Aorta (tissue), 5 donors: ENCODE measurements at places on chromosomes 5 and 9.

DNA sequence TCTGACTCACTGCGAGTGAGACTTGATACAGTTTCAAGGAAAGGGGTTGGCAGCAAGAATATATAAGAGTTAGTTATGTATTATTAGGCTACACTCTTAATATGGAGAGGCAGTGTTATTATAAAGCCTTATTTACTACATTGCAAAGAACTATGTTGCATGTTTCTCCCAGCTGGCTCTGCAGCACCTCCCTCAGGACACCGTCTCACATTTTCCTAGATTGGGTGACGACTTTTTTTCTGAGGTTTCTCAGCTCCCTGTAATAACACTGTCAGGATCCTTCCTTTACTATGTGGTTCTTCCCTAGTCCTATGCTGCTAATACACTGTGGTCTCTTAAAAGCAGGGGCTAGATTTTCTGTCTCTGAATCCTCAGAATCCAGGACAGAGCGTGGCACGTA, 153.7 kb downstream of the INSYN2B start:
- no peak for DNase-seq

DNA sequence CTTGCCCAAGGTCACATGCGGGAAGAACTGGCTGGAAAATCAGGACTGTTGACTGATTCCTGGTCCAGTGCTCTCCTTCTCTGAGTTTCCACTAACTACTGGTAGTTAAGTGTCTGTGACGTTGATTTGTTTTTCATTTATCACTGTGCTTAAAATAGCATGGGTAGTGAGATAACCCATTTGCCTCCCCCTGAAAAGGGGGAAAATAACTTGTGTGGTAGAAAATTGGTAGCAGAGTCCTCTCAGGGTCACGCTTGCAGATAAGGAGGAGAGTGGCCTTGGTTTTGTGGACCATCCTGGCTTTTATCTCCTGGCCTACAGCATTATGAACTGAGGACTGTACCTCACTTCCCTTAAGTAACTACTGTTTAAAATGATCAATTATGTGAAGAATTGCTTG, 10.9 kb downstream of the FUBP3 start:
- DNase-seq, result no peak

- no peak for DNase-seq
These were observed 270.5 kb downstream of the DMRT2 start for GRCh38 chr9:1320607-1321195.

- no peak for DNase-seq
These were observed 110.3 kb upstream of the SLIT3 start for GRCh38 chr5:169410996-169411783.

GRCh38 chr5:51188001-51188591, 195.2 kb upstream of the ISL1 start:
- DNase-seq, result no peak

GRCh38 chr9:88270413-88270812, 117.8 kb upstream of the SPIN1 start:
- DNase-seq, result no peak

DNA sequence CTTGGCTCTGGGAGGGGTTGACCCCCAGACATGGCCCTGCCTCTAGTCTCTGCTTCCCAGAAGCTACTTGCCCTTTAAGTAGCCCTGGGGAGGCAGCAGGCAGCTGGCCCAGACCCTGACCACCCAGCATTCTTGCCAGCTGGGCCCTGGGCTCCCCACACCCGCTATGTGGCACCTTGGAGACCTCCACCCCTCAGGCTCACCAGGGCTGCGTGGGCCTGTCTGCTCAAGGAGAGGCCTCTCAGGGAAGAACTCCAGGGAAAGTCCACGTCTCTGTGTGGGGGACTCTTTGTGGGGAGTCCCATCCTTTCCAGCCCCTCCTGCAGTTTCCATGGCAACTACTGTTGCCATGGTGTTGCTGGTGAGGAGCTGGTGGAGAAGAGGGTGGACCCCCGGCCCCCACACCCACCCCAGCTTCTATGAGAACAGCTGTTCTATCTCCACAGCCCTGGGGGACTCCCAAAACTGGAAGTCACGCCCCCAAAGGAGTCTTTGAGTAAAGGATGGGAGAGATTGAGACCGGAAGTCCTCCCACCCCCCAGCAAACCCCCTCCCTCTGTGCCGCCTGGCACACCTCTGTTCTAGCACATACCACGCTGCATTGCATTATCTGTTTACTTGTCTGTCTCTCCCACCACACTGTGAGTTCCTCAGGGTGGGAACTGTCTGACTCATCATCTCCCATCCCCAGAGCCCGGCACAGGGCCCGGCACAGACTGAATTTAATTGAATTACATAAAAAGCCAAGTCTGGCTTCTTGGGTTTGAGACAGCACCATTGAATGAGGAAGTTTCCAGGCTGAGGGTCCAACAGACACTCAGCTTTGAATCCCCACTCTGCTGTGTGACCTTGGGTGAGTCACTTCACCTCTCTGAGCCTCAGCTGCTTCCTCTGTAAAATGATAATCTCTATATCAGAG, 12.6 kb downstream of the DNM1 start:
- DNase-seq, result no peak

GRCh38 chr5:112689155-112689909, 48.4 kb upstream of the APC start:
- no peak for DNase-seq

DNA sequence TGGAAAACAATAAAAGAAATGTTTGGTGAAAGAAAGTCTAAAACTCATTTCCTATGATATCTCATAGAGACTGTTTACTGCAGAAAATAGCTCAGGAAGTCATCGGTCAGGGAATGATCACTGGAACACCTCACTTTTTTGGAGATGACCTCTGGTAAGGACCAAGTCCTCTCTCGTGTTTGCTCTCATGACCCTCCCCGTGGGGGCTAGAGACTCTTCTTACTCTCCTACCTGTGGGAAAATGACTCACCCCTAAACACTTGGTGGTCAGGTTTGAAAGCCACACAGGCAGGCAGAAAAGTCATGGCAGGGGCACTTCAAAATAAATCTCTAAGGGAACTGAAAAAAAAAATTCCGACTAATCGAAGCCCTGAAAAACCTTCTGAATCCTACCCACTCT, 48.2 kb downstream of the FAM240B start:
- DNase-seq, result no peak

GRCh38 chr5:39441838-39442237, 17.1 kb upstream of the DAB2 start:
- DNase-seq, result no peak

- DNase-seq, result peak; percentile 49
These were observed 849 bp downstream of the RORB start for GRCh38 chr9:74497748-74498620.

DNA sequence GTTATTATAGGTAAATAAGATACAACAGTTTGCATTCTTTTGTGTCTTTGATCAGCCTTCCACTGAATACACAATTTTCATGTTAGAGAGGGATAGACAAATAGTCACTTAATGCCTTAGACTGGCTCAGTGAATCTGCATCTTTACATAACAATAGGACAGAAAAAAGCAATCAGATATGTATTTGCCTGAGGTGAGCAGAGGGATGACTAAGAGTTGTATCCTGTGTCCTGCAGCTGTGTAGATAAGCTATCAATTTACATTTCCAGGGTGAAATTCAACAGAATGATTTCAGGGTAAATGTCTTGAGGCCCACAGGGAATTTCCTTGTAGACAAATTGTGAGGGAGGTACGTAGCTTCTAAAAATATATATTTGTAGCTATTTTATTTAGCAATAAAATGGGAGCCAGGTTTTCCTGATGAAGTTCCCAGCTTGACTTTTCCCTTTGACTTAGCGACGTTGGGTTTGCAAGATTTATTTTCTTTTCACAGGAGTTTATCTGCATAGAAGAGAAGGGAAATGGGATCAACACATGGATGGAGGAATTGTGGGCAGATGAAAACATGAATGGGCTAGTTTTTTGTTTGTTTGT, 586.1 kb upstream of the CDH6 start:
- no peak for DNase-seq

- DNase-seq, result peak; percentile 69
These were observed 598 bp downstream of the MYO10 start for GRCh38 chr5:16935231-16936149.

DNA sequence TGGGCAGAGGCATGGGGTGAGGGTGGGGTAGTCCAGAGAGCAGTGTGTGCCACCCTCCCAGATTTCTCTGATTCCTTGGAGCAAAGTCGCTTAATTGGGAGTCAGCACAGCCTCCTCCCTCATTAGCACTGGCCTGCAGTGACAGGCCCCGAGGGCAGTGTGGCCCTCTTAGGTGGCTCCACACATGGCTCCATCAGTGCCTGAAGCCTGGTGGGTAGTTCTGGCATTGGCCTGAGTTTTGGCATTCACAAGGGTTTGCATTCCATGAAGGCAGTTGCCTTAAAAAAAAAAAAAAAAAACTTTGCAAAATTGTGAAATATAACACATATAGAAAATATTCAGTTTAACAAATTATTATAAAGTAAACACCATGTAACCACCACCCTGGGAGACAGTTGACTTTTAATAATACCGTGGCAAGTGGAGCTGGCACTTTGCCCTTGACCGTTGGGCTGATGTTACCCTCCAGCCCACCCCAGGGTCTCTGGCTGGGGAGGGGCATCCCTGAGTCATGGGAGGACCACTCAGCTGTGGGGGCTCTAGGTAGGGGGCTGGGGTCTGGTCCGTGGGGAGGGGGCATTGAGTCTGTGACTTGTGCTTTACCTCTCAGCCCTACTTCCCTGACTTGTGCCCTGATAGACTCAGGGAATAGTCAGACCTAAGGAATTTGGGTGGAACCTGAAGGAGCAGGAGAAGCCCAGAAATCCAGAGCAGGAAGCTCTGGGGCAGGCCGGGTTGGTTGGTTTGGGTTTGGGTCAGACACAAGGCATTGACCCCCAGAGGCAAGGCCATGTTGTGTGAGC, 51.3 kb upstream of the PITX1 start:
- peak; percentile 41 for DNase-seq

DNA sequence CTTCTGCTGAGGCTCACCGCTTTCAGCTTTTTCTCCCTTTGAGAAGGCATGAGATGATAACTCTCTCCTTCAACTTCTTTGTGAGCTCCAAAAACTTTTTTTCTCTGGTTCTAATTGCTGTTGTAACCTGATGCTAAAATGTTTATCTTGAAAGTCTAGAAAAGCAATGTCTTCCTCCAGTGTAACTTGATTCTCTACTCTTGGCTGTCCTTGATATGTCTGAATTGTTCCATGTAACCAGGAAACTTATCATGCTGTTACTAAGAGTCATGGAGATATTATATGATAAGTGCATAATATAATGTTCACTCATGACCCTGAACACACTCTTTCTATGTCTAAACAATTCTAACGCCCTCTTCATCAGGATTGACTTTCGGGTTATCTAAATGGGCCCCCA, 128.0 kb upstream of the ABCA1 start:
- no peak for DNase-seq

DNA sequence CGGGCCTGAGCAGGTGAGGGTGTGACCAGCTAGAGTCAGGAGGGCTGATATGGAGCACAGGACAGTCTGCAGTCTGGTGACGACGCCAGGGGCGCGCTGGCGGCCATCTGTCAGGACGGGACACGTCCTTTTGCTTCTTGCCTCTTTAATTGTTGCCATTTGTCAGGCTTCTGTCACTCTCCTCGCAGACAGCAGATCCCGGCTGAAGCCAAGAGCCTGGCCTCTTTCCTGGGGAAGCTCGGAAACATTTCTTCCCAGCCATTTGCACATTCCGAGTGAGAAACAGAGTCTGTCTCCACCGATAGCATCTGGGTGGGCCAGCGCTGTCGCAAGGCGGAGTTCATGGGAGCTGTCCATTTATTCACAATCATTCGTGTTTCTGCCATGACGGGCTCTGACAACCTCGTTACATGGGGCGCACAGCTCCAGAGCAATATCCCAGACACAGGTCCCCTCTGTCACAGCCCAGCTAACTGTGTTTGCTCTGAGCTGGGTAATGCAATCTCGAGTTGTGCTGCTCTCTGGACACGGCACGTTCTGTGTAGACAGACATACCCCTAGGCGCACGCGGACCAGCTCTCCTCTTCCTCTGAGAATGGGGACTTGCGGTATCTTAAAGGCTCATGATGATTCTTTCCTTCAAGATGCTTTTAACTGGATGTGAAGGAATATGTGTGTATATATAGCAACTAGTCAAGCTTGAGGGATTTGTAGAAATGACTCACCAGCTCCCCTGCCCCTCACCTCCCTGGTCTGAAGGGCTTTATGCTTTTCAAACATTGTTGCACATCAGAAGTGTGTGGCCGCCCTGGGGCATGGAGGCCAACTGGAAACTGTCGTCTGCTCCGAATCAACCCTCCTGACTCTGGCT, 105.3 kb upstream of the FCN2 start:
- DNase-seq, result no peak

DNA sequence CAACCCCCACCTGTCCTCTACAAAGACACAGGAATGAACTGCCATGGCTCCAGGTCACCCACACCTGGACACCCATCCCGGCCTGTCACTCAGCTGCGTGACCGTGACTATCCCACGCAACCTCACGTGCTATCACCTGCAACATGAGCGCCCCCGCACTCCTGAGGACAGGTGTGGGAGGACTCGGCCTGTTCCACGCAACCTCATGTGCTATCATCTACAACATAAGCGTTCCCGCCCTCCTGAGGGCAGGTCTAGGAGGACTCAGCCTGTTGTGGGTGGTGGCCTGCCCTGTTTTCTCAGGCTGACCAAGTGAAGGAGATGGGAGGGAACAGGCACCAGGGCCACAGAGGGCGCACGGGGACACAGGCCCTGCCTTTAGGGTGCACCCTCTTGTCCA, 4.1 kb downstream of the QSOX2 start:
- DNase-seq, result no peak

GRCh38 chr5:150142959-150143349, 12.7 kb downstream of the PDGFRB start:
- no peak for DNase-seq

DNA sequence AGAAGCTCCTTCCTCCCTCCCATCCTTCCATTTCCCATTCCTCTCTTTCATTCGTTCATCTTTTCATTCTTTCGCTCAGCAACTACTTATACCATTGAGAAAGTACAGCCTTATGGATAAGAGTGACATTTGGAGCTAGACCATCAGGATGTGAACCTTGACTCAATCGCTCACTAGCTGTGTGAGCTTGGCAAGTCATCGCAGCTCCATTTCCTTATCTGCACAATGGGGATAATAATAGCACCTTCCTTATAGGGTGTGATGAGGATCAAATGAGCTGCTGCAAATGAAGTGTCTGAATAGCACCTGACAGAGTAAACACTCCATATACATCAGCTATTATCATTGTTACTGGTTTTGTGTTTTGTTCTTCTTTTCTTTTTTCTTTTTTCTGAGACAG, 28.1 kb upstream of the SYNPO start:
- no peak for DNase-seq

DNA sequence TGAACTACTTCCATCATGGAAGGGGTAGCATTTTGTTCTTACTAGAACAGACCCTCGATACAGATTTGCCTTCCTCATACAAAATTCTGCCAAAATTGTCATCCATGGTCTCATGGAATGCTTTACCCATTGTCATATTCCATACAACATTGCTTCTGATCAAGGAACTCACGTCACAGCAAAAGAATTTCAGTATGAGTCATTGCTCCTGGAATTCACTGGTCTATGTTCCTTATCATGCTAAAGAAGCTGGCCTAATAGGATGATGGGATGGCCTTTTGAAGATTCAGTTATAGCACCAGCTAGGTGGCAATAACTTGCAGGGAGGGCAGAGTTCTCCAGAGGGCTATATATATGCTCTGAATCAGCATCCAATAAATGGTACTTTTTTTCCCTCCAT, 18.2 kb upstream of the FNIP1 start:
- no peak for DNase-seq

GRCh38 chr5:140996060-140996459, 29.8 kb downstream of the PCDHAC2 start:
- DNase-seq, result no peak
